ENCODE measurements at places on chromosomes 3 and 15.
A peak's percentile ranks its signal among the peaks of the same experiment; 100 is the strongest.

DNA sequence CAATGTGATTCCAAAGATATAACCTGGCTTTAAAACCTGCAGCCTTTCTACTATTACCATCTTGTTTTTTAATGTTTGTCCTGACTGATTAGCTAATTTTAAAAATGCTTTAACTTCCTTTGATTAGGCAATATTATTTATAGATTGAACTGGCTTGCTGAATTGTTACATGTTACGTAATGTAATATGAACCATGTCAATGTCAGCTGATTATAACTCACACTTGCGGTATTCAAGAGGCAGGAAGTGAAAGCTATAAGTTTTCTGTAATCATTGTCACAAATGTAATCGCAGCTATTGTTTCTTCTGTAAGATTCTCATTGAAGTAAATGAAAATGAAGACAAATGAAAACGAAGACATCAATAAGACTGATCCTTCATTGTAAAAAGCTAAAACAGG is 146.8 kb downstream of the ROBO2 start:
- peak; percentile 24 for DNase-seq

DNA sequence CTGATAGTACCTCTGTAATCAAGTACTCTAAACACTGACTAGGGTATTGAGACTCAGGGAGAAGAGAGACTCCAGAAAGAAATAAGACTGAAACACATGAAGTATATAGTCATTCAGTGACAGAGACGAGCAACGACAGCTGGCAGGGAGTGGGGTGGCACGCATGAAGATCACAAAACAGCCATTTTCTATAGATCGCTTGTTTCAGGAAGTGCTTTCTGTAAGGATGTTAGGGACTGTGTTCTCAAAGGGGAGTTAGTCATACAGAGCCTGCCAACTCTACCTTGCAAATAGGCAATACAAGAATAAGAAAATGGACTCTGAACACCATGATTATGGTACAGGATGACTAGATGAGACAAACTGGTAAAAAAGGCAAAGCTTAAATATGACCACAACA is 139.5 kb downstream of the TBL1XR1 start:
- DNase-seq = no peak

DNA sequence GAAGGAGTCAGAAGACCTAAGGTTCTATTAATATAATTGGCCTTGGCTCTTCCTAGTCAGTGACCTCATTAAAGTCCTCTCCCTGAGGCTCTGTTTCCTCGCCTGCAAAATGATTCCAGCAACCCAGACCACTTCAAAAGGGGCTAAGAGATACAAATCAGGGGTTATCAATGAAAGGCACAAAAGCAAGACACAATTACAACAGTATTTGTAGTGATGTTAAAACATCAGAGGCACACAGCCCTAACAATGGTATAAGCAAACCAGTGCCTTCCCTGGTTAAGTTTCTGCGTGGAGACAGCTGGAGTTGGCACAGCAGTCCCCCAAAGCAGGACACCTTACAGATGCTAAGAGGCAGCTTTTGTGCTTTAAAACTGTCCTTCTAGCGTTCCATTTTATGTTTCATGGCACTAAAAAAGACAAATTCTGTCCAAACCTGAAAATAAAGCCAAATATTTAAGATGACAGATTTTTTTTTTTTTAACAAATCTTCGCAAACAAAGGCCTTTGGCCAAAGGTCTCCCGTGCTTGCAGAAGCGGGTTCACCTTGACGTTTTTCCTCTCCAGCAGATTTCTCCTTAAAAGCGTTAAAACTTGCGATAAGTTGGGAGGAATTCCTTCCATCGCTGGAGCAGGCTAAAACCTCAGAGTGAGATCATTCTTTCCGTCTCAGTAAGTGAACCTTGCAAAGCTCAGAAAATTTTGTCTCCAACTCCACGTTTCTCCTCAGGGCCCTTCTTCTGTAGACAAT is 999 bp downstream of the ZNF280D start:
- DNase-seq = no peak

DNA sequence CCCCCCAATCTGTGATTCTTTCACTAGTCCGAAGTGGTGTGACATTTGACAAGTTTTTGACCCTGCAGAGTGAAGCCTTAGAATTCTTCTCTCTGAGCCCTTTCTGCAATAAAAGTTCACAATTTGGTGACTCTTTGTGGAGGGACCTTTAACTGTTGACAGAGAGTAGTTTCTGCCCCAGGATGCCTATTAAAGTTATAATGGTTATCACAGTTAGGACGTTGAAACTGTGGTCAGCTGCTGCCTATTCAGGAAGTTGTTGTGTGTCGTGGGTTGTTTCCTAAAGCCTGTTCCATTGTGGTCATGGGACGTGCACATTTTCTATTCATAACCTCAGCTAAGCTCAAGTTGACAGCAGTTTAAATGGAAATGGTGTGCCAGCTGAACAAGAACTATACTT is 274.5 kb downstream of the NEK10 start:
- DNase-seq = no peak

DNA sequence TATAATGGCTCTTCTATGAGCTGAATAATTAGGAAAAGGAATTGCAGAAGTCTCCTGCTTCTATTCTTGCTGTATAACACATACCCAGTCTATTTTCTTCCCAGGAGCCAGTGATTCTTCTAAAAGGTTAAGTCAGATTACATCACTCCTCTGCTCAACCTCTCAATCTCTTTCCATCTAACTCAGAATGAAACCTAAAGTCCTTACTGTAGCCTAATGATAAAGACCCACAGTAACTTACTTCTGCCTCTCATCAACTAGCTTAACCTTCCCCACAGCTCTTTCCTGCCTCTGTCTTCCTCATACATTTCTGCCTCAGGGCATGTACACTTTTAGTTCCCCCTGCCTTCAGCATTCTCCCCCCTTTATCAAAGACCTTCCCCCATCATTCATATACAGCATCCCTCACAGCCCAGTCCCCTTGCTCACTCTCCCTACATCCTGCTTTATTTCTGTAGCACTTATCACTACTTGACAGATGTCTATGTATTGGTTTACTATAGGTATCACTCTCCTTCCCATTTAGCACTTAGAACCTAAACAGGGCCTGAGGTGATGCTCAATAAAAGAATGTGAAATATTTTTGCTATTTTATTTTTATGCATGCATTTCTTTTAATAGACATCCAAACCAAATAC is 28.5 kb upstream of the CMTM6 start:
- no peak for DNase-seq

DNA sequence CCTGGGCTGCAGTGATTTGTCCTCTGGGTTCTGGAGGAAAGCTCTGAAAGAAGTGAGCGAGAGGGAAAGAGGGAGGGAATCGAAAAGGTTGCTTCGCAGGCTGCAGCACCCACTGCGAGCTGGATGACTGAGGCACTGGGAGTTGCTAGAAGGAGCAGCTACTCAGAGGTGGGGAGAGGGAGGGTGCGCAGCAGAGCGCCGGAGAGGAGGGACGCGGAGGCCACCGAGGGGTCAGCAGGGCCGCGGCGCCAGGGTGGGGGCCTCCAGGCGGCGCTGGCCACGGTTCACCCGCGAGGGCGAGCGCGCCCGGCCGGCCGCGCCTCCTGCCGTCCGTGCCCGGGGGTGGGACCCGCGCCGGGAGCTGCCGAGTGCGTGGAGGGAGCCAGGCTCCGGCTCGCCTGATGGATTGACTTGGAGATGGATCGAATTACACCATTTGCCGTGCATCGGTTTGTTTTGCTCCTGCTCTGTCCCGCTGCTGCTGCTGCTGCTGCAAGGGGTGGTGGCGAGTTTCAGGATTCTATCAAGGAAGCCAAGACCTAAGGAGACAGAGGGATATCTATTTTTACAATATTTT is at the start of gene SEMA6D:
TSS of gene SEMA6D (plus strand) at position 470 of the 577 bp plus-strand sequence. CDS start 42,294 bp downstream, outside the sequence.
- peak; percentile 65 for DNase-seq

GRCh38 chr3:127961963-127962362 is 46.9 kb downstream of the KBTBD12 start:
- DNase-seq = no peak

DNA sequence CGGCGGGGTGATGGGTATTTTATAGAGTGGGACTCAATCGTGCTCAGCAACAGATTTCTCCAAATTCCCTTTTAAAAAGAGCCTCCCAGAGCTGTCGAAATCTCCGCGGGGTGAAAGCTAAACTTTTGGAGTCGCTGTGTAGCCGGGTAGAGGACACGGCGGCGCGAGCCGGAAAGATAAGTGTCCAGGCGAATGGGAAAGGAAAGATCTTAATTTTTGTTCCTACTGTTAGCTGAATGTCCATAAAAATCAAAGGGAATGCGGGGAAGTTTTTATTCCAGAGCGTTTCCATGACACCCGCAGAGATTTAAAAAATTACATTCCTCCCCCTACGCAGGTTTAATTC is 9.1 kb downstream of the EOMES start:
- no peak for DNase-seq

- no peak for DNase-seq
Observed at GRCh38 chr15:92323525-92323924, 70.2 kb upstream of the ST8SIA2 start.
